Stimulated activated CD8-positive, alpha-beta memory T cell treated with anti-CD3 and anti-CD28 coated beads, Interleukin-15, amount 100 ng/mL, for 48 hours (primary cell): ENCODE measurements at places on chromosomes 5 and 9.
A peak's percentile ranks its signal among the peaks of the same experiment; 100 is the strongest.

- no peak for DNase-seq
Measured at GRCh38 chr9:91682806-91683205, 259.2 kb upstream of the NFIL3 start.

DNA sequence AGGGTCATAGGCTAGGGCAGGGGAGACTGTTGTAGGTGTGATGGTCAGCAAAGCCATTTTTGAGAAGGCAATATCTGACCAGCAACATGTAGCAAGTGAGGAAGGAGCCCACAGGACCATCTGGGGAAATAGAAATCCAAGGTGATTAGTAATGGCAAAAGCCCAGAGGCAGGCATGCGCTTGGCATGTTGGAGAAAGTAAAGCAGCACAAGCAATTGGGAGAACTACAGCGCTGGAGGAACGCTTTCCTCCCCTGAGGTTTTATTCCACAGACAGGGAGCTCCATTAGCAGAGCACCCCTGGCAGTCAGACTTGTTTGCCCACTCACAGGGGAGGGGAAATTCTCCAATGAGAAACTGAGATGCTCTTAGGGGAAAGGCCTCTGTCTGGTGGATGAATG, 54.8 kb upstream of the FOXB2 start:
- DNase-seq, result no peak

DNA sequence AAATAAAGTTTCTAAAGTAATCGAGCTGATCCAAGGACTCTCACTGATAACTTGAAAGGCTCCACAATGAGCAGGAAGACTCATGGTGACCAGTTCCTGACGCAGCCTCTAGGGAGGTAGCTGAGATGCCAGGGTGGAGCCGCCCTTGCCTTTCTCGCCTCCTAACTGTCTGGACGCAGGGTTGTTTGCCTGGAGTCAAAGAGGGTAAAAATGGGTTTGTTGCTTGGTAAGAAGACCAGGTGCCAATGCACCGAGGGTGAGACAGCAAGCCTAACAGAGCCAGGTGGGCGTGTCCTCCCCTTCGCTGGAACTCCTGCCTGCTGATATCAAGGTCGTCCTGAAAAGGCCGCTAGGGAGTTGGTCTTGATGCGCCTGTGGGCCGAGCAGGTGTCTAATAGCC, 48.6 kb upstream of the FCN1 start:
- DNase-seq, result no peak

- no peak for DNase-seq
Measured at GRCh38 chr5:27773636-27774035, 735.2 kb upstream of the CDH9 start.

DNA sequence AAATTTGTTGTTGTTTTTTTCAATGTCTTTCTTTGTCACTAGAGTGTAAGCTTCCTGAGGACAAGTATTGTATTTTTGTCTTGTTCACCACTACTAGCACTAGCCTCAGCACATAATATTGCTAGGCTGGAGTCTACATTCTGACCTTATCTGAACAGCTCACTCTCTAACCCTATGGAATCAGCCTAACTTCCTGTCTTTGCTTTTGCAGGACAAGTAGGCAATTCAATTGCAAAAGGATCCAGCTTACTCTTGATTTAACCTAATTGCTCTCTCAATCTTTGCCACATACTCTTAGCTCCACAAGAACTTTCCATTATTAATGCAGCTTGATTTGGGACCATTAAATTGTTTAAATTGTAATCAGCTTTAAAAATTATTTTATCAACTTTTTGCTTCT, 308.5 kb downstream of the MAN2A1 start:
- DNase-seq, result no peak

- no peak for DNase-seq
Measured at GRCh38 chr5:115069087-115069968, 100.4 kb downstream of the TRIM36 start.

GRCh38 chr5:120073722-120074121, 390.4 kb upstream of the PRR16 start:
- no peak for DNase-seq

DNA sequence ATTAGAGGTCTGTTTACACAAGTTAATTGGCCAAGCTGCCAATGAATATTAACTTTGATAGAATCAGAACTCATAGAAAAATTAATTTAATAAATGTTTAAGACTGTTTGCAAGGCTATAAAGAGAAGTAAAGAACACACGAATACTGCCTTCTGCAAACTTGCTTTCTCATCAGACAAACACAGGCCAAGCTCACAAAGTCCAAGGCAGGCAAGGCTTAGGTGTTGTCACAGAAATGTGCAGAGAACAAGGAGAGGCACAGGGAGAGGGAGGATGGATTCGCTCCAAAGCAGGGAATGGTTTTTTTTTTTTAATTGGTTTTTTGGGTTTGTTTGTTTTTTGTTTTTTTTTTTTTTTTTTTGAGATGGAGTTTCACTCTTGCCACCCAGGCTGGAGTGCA, 43.4 kb downstream of the RETREG1 start:
- no peak for DNase-seq

- no peak for DNase-seq
Measured at GRCh38 chr9:21852754-21853153, 50.3 kb downstream of the MTAP start.

DNA sequence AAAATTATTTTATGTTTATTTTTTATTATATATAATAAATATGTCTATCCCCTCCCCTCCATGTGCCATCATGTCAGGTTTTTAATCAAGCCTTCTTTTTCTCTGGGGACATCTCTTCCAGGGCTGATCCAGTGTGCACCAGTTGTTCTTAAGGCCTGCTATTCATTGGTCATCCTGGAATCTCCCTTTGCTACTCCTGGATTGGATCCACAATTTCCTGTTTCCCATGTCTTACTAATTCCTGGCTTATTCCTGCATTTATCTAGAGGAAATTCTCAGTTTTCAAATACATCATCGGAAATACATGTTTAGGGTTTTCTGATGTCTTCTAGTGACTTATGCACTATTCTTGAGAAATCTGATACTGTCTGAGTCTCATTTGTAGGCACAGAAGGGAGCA, 56.8 kb downstream of the ANGPTL2 start:
- DNase-seq, result no peak

DNA sequence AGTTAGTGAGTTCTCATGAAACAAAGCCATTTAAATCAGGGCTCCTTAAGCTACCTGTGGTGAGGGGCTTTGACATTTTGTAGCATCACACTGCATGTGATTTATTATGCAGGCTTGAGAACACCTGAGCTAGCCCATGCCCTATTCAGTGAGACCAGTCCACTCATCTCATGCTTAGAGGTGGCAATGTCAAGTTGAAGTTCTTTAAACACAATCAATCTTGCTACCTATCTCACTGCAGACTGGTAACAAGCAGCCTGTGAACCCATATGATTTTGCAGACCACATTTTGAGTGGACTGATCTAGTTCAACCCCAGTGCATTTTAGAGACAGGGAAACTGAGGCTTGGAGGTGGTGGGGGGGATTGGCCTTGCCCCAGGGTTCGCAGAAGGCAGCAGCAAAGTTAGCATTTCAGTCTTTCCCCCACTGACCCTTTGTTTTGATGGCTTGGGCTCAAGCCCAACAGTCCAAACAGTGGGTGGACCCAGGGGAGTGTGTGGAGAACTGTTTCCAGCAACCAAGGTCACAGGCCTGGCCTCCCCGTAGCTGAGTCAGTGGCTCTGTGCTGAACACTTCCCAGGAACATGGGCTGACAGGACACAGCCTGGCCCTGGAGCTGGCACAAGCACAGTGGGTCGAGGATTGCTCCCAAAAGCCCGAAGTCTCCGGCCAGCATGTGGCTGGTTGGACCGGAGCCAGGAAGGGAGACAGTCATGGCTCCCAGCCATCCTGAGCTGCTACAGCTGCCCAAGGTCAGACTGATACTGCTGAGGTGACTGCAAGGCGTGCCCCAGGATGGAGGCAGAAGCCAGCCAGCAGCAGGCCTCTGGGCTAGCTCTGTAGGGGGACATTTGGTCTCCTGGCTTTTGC, 95.3 kb downstream of the RGS3 start:
- DNase-seq, result no peak

DNA sequence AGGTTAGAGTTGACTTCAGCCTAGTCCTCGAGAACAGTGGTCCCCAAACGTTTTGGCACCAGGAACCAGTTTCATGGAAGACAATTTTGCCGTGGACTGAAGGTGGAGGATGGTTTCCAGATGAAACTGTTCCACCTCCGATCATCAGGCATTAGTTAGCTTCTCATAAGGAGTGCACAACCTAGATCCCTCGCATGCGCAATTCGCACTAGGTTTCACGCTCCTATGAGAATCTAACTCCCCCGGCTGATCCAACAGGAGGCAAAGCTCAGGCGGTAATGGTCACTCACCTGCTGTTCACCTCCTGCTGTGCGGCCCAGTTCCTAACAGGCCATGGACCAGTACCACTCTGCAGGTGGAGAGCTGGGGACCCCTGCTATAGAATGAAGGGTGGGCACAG, 163.6 kb downstream of the CDH6 start:
- DNase-seq, result no peak

- no peak for DNase-seq
Measured at GRCh38 chr9:137430723-137431415, 7.7 kb downstream of the NOXA1 start.

GRCh38 chr5:126521130-126521529, 73.9 kb downstream of the ALDH7A1 start:
- DNase-seq, result no peak

GRCh38 chr9:3525096-3525835, 535 bp downstream of the RFX3 start:
- DNase-seq, result no peak

- DNase-seq, result no peak
Measured at GRCh38 chr5:22245770-22246169, 607.4 kb downstream of the CDH12 start.

DNA sequence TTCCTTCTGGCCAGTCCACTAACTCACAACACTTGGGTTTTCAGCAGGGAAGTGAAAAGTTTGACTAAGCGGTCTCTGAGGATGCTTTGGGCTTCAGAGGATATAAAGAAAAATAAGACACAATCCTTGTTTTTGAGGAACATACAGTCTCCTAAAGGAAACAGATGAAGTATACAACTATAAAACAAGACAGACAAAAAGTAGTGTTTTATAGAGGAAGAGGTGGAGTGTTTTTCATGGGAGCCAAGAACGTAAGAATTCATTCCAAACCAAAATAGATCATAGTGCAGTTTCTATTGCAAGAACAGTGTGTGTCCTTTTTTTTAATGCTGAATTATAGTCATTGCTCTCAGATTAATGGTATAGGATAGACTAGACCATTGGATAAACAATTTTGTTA, 586.9 kb upstream of the BRINP1 start:
- no peak for DNase-seq

DNA sequence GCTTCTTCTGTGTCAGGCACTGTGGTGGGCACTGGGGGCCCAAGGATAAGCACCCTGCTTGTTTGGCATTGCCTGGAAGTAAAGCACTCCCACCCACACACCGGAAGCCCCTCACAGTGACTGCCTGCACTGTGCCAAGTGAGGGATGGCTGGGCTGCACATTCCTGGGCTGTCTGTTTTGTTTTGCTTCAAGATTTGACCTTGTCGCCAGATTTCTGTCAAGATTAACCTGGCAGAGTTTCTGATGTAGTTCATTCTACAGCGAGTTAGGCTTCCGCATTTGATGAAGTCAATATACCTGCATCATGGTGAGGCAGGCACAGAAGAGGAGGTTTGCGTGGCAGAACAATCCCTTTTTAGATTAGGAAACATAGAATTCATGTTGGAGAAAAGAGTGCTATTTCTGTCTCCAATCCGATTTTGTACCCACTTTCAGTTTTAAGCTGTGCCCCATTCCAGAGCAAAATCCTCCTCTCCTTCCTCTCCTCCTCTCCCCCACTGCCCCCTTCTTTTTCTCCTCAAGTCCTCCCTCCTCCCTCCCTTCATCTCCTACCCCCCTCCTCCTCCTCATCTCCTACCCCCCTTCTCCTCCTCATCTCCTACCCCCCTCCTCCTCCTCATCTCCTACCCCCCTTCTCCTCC, 14.4 kb upstream of the BOD1 start:
- DNase-seq, result no peak

DNA sequence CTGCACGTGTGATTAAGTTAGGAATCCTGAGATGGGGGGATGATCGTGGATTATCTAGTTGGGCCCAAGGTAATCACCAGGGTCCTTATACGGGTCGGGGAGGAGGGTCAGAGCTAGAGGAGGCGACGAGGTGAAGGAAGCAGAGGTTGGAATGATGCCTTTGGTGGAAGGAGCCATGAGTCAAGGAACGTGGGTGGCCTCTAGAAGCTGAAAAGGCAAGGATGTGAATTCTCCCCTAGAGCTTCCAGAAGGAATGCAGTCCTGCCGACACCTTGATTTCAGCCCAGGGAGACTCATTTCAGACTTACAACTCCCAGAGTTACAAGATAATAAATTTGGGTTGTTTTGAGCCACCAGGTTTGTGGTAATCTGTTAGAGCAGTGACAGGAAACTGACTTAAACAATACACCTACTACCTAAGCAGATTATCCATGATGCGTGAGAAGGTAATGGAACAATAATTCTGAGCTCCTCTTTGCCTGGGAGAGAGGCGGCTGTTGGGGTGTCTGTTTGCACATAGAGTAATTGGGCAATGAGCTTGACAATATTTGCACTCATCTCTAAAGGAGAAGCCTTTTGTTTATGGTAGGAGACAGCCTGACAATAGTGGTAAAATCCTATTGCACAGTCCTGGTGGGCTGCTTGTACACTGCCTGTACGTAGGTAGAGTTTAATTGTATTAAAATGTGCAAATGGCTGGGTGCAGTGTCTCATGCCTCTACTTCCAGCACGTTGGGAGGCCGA, 129.3 kb upstream of the IER5L start:
- no peak for DNase-seq

GRCh38 chr9:78572266-78572665, 275.3 kb downstream of the PSAT1 start:
- DNase-seq, result no peak

- DNase-seq, result no peak
Measured at GRCh38 chr9:122011818-122012498, 81.2 kb downstream of the TTLL11 start.

DNA sequence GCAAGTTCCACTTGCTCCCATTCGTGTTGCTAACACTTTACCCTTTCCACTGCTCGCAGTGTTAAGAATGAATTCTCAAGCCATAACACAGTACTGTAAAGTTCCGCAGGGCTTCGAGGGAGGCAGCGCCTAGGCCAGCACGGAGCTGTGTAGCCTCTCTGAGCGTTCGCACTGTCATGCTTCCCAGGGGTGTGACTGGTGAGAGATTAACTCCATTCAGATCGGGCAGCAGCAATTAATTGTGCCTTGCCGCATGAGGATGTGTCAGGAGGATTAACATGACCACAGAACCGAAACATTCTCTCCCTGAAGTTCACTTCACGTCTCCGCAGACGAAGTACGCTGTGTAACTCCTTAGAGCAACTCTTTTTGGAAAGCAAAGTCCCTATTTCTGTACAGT, 23.2 kb downstream of the ZBTB34 start:
- DNase-seq, result no peak

- peak; percentile 76 for DNase-seq
Measured at GRCh38 chr5:16616536-16617273, at the start of gene RETREG1. Gene RETREG1, minus strand, starts transcription at chr5:16616997. Its CDS starts 26 bp downstream, at chr5:16616971.

DNA sequence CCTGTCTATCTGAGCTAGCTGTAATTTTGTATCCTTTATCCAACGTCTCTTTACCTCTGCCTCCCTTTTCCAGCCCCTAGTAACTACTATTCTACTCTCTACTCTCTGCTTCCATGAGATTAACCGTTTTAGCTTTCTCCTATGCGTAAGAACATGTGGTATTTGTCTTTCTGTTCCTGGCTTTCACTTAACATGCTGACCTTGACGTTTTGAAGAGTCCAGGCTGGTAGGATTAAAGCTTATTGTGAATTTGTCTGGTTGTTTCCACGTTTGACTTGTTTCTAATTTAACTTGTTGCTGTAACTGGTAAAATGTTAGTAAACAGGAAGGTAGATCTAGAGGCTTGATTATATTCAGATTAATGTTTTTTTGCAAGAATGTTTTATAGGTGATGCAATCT, 385.3 kb downstream of the PSAT1 start:
- no peak for DNase-seq
